Stimulated activated CD4-positive, alpha-beta T cell treated with anti-CD3 and anti-CD28 coated beads, TNF-alpha, amount 100 ng/mL, for 1 hour (primary cell): ENCODE measurements at places on chromosomes 3 and 15.

DNA sequence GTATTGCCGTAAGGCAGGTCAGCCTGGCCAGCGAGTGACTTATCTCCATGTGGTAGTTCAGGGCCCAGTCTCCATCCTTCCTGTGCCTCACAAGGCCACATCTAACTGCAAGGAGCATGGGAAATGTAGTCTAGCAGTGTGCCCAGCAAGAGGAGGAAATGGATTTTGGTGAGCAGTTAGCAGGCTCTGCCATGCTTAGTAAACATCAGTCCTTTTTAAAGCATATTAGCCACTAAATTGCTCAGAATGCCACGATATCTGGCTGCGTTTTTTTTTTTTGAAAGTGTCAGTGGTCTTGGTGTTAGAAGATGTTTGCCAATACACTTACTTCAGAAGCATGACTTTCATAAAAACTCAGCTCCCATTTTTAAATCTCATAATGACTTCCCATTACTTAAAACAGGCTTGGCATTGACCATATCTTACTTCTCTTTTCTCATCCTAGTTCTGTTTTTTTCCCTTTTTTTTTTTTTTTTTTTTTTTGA lies 470.2 kb upstream of the TPRG1 start:
- DNase-seq = no peak

DNA sequence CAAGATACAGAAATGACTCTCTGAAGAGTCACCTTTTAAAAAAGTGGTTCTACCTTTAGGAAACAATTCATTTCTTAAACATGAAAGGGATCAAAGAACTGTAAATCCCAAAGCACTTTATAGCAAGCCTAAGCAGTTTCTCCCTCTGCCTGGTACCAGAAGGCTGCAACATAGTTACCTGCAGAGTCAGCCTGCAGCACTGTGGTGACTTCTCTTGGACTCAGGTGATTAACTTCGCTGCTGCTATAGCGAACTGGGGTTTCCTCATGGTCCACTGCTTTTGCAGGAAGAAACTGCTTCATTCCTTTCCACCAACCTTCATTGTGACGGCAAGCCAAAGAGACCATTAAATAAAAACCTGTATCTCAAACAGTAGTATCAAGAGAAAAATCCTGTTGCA lies 37.3 kb downstream of the ST3GAL6 start:
- no peak for DNase-seq

- DNase-seq = no peak
Measured at GRCh38 chr15:44058126-44058525, 136.9 kb downstream of the FRMD5 start.

DNA sequence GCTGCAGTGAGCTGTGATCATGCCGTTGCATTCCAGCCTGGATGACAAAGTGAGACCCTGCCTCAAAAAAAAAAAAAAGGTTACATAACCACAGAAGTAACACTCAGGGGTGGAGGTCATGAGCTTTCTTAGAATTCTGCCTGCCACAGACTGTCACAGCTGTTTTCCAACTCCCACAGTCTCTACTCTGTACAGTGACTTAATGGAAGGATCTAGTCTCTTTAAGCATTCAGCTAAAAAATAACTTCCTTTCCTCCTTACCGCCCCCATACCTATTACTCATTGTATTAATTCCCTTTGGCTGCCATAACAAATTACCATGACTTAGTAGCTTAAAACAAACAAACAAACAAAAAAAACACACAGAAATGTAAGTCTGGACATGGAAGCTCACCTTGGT lies 99.6 kb upstream of the UBE2E1 start:
- DNase-seq = no peak

- no peak for DNase-seq
Measured at GRCh38 chr3:80391573-80391972, 623.8 kb upstream of the ROBO1 start.

GRCh38 chr3:104514371-104514770 lies 852.3 kb upstream of the ALCAM start:
- DNase-seq = no peak

GRCh38 chr3:42979044-42979972 lies at the start of gene GASK1A:
GASK1A (plus strand) TSS chr3:42979311; CDS start chr3:42979643, 332 bp downstream.
- peak; percentile 11 for DNase-seq

DNA sequence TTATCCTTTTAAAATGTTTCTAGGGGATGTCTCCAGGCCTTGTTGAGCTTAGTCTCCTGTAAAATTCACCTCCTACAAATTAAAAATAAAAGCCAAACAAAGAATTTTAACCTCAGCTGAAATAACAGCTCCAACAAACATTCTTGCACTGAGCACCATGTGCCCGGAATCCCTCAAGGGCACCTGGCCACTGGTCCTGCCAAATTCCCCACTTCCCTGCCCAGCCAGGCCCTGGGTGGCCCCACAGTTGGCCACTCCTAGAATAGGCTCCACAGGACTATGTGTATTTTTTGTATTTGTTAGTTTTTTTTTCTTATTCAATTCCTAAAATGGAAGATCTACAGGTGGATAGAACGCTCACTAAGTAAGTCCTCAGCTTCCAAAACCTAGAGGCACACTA lies 33.1 kb upstream of the PLA2G4E start:
- no peak for DNase-seq

- DNase-seq = no peak
Measured at GRCh38 chr3:13136426-13136825, 63.2 kb upstream of the IQSEC1 start.
